Esophagus squamous epithelium (tissue), 5 donors: ENCODE measurements at places on chromosomes 7 and 10.

- no peak for DNase-seq
Observed at GRCh38 chr10:86632009-86632800, 22.1 kb upstream of the OPN4 start.

- no peak for DNase-seq
Observed at GRCh38 chr10:68955355-68955831, 577 bp upstream of the DDX21 start.

DNA sequence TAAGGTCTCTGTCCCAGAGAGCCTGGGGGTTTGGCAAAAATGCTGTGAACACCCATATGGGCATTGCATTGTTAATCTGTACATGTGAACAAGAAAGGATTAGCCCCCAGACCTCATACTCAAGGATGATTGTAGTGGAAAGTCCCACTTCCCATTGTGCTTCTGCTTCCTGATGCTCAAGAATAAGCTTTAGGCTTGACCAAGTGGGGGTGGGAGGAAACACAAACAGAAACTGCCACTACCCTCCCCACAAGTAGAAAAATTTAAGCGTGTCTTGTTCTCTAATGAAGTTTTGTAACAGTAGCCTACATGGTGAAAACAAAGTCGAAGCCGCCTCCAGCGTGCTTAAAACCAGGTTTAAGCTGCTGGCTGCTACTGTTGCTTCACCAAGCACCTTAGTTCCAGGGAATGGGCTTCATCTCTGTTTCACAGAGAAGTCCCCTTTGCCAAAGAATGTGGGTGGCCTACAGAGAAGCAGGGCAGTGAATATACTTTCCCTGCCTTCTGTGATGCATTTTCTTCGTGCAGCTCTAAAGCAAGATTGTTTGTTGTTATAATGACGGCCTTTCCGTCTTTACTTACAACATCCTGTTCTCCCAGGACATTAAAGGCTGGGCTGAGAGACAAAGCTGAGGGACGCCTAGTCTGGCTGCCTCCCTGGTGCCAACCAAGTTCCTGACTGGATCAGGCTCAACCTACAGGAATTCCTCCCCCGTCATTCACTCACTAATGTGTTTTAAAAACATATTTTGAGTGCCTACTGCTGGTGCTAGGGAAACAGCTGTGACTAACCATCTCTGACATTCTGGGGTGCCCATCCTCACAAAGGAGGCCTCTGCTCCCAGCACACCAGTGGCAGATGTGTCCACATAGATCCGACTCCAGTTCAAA lies 32.1 kb upstream of the CCSER2 start:
- no peak for DNase-seq

- DNase-seq = no peak
Observed at GRCh38 chr7:148611692-148612091, 21.1 kb downstream of the C7orf33 start.

DNA sequence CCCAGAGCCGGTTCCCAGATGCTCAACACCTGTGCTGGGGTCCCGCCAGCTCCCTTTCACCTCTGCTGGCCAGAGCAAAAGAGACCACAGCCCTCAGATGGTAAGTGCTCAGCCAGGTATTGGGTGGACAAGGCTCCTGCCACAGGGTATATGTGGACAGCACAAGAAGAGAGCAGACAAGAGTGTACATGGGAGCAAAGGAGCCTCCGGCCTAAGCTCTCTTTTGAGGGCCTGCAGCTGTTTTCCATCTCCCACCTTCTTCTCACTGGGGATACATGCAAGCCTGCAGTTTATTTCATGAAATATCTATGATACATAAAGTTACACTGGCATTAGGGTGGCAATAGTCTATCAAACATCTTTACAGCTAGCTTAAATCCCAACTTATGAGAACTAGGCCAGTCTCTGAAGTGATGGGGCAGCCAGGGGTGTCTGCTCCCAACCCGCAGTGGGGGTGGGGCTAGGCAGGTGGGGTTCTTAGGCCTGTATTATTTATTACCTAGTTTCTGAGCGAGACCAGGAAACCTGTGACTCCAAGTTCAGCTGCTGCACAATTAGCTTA lies 50.4 kb upstream of the DDC start:
- DNase-seq = no peak

DNA sequence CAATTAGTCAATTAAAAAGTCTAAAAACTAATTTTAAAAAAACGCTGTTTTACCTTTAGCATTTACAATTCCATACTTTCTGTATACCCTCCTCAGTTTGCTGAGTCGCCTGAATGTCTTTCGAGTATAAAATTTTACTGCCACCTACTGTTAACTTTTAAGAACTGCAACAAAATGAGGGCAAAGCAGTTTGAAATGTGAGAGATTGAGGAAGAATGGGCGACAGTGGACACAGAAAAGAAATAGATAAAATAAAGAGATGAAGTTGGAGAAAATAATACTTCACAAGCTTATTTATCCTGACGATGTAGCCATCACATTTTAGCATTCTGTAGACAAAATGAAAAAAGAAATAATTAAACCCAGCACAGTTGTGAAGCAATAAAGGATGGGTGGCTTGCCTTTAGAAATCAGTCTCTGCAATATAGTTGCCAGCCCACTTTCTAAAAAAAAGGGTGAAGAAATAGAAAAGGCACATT lies 110.8 kb upstream of the PTN start:
- no peak for DNase-seq

DNA sequence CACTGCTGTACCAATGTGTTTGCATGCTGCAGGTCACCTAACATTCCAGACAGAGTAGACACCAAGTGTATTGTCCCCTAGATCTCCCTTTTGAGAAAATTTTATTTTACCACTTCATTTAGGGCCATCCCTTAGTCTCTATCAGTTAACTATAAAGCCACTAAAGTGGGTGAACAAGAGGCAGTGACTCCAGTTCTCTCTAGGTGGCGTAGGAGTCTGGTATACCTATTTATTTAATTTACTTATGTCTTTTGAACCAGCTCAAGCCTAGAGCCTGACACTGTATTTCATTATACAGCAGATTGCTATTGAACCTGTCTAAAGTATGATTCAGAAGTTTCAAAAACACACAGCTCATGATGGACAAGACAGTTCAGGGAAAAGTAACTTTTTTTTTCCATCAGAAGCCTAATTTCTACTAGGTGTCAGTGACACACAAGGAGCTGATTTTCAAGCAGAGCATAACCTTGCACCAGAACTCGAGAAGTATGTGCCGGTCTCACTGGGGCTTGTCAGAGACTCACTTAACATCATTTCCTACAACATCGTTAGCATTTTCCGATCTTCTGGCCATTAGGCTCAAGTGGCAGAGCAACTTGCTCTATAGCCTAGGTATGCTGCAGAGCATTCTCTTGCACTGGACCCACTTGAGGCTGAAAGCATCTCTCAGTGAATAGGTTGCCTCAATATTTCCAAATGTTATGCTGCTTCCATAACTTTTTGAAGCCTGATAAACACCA lies 175.4 kb downstream of the CDC14C start:
- DNase-seq = no peak

DNA sequence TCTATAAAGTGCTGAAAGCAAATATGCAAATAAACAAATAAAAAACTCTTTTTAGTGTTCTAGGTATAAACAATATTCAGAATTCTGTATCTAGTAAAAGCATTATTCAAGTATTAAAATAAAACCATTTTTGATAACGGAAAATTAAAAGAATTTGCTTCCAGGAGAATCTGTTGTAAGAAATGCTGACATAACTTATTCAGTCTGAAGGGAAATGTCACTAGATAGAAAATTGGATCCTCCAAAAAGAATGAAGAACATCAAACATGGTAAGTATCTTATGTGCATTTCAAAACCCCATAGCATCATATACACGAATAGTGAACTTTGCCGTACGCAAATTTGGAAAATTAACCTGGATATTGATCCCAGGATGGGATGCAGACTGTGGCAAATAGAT lies 506.7 kb downstream of the GLRX3 start:
- no peak for DNase-seq

GRCh38 chr10:3136763-3137611 lies 35.6 kb downstream of the PITRM1 start:
- no peak for DNase-seq

DNA sequence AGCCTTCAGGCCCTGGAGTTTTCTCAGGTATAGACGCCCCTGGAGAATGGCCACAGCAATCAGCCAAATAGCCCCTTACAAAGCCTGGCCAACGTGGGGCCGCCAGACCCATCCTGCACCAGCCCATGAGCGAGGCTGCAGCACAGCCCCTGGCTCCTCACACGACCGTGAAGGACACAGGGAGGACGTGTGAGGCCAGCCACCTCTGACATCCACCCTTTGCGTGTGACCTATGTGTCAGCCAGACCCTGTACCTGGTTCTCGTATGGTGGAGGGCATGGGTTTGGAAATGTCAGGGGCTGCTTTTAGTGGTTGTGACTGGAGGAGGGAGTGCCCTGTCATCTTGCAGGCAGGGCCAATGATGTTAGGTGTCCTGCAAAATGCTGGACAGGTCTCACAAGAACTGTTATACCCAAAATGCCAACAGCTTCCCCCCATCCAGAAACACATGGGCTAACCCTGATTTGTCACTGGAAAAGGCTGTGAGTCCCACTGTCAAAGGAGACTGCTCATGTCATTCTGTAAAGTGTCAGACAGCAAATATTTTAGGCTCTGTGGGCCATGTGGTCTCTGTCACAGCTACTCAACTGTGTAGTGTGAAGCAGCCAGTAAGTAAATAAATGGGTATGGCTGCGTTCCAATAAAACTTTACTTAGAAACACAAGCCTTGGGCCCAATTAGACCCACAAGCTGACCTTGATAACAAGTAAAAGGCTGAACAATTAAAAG lies 30.0 kb downstream of the NOD1 start:
- no peak for DNase-seq

GRCh38 chr7:134533288-134533771 lies 6.0 kb downstream of the AKR1B10 start:
- DNase-seq = no peak

- DNase-seq = no peak
Observed at GRCh38 chr7:105963038-105963667, at the start of gene CDHR3. TSS of gene CDHR3 (plus strand) at chr7:105963264. CDS start at chr7:105963319, 55 bp downstream.

DNA sequence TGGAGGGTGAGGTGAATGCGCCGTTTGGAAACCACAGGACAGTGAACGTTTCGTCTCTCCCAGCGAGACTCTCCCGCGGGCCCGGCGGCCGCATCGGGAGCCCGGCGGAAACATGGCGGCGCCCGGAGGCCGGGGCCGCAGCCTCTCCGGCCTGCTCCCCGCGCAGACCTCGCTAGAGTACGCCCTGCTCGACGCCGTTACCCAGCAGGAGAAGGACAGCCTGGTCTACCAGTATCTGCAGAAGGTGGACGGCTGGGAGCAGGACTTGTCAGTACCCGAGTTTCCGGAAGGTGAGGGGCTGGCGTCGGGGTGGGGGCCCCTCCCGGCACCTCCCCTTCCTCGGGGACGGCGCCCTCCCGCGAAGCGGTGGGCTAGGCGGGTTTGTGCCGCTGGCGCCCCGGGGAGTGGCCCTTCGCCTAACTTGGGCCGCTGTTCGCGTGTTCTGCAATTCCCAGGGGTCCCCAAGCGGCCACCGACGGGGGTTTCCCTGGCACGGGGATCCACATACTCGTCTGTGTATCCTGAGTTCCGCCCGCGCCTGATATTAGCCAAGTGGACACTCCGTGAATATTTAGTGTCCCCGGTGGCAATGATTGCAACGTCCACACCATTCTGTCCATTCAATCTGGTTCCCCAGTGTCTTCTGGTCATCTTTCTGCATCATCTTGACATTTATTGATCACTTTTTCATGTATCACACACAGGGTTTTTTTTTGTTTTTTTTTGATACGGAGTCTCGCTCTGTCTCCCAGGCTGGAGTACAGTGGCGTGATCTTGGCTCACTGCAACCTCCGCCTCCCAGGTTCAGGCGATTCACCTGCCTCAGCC lies 514 bp downstream of the NHLRC2 start:
- no peak for DNase-seq

DNA sequence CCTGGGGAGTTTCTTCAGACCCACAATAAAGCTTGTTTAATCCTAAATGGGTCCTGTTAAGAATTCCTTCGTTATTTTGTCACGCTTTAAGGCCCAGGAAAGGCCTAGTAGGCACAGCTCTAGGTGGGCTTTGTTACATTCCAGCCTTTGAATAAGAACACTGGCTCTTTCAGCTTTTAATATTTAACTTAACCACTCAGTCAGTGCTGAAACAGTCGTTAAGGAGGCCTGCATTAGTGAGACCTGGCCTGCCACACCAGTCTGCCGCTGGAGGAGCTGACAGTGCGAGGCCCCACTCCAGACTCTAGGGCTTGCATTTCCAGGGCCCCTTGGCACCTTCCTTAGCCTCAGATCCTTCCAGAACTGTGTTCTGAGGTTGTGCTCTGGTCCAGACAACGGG lies 351.4 kb downstream of the GLRX3 start:
- no peak for DNase-seq

DNA sequence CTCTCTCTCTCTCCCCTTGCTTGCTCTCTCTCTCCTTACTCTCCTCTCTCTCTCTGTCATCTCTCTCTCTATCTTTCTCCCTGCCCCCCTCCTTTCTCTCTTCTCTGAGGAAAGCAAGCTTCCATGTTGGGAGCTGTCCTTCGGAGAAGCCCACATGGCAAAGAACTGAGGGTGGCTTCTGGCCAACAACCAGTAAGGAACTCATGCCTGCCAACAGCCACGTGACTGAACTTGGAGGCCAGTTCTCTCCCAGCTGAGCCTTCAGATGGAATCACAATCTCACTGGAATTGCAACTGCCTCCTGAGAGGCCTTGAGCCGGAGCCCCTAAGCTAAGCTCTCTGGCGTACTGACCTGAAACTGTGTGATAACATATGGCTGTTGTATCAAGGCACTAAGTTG lies 12.0 kb upstream of the DHTKD1 start:
- no peak for DNase-seq
